ENCODE measurements at places on chromosomes 3 and 15.

- DNase-seq = no peak
Observed at GRCh38 chr3:108327168-108327567, 30.8 kb downstream of the HHLA2 start.

DNA sequence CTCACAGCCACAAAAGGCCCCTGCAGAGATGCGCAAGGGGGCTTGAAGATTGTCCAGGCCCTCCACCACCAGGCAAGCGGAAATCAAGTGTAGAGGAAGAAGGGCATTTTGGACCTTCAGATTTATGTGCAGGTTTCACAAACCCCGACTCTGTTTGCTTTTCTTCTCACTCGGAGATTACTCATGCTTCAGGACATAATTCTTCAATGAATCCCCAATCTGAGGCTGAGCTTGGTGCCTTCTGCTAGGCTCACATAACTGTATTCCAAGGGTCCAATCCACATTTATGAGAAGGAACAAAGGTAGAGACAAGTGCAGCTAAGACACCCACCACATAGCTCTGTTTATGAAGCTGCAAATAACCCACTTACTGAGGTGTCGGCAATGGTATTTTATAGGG is 50.6 kb upstream of the NMNAT3 start:
- DNase-seq = no peak

GRCh38 chr3:39130026-39130425 is 22.5 kb downstream of the TTC21A start:
- no peak for DNase-seq

DNA sequence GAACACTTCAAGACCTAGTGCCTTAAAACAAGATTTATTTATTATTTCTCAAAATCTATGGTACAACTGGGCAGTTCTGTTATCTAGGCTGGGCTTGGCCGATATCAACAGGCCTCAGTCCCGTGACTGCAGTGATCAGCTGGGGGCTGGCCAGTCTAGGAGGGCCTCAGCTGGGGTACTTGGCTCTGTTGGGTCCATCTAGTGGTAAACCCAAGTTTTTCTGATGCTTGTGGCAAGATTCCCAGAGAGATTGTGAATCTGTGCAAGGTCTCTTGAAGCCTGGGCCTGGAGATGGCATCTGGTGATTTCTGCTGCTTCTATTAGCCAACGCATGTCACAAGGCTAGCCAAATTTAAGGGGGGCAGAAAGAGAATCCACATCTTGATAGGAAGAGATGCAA is 482.4 kb upstream of the SGO1 start:
- no peak for DNase-seq

DNA sequence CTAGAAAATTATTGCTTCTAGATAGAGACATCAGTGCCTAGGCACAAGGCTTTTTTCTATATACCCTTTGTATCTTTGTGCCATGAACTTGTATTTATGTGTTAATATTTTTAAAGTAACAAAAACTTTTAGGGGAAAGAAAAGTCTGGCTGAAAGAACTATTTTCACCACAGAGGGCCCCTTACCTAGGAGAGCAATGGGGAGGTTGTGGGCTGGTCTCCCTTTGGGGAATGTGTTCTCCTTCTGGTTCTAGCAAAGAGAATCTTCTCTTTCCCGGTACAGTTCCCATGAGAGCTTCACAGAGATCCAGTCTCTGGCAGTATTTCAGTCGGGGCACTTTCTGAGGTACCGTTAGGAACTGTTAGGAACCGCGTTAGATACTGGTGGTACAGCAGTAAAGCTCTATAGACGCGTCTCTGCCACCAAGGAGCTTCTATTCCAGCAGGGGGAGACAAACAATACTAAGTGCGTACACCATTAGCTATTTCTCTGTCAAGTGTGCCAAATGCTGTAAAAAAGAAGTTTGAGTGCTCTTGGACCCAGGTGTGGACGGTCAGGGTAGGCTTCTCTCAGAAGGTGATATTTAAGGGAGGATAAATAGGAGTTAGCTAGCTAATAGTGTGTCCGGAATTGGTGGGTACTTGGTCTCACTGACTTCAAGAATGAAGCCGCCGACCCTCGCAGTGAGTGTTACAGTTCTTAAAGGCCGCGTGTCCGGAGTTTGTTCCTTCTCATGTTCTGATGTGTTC is 4.6 kb upstream of the EPB42 start:
- no peak for DNase-seq

DNA sequence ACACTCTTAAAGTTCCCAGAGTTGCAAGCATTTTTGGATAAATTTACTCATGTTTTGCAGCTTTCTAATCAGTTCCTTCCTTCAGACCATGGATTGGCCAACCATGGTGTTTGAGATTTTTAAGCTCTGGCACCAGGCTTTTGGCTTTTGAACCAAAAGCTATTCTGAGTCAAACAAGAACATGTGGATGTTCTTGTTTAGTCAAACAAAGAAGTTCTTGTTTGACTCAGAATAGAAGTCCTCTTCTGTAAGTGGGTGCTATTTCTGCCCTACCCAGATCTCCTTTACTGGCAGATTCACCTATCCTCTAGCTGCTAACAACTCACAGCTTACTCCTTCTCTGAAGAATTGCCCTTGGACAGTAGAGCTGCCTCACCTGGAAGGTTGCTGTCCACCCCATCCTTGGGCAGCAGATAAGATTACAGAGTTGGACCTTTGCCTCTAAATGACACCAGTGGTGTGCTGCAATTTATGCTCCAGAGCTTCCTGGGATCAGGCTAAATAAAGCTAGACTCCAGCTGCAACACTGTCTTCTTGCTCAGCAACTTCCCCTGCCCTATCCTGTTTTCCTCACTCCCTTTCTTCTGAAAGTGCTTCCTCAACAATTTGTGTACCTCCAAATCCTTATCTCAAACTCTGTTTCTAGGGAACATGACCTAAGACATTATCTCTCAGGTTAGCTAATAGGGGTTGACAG is 65.6 kb downstream of the COL6A6 start:
- DNase-seq = no peak

DNA sequence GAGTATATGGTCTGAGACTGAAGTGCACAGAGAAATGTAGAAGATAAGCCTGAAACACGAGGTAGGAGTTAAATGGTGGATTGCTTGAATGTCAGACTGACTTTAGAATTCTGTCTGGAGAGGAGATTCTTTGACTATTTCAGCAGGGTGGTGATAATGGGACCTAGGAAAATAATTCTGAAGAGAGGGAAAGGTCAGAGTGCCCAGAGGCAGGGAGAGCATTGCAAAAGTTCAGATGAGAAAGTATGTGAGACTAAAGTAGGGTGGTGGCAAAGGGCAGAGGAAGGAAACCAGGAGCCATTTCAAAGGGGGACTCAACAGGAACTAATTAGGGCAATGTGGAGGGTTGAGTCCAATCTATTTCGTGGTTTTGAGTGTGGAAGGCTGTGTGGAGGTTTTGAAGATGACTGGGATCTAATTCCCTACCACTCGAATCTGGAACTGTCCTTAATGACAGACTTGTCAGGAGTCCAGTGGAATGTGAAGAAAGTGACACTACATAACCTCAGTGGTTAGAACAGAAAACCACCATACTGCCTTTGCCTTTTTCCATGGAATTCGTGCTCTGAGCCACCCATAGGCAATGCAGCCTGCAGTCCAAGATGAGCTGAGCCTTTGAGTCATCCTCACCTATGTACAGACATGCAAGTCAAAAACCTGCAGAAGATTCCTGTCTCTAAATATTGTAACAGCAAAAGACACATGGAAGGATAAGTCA is 16.1 kb downstream of the CPOX start:
- DNase-seq = no peak
